NCI-H1694 (cell line): ENCODE measurements at places on chromosomes 4 and X.

- no peak for DNase-seq
Observed at GRCh38 chr4:102713096-102713495, 47.7 kb downstream of the MANBA start.

DNA sequence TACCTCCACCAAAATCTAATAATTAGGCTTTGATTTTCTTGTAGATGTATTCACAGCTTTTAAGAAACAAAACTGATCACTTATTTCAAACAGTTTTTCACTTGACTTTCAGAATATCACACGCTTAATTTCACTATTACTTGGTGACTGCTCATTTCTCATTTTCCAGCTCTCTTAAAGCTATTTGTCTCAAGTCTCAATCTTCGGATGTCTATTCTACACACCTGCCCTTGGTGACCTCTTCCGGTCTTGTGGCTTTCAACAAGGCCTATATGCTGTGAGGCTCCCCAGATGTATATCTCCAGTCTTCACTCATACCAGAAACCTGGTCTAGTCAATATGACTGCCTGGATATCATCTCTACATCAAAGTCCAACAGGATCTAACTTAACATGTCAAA lies 34.9 kb upstream of the ANXA10 start:
- no peak for DNase-seq

GRCh38 chr4:88831031-88831430 lies 133.4 kb upstream of the NAP1L5 start:
- DNase-seq: no peak

- DNase-seq: no peak
Observed at GRCh38 chrX:39174241-39174771, 373.0 kb downstream of the MID1IP1 start.

GRCh38 chrX:136667446-136668168 lies 19.6 kb downstream of the CD40LG start:
- no peak for DNase-seq

GRCh38 chr4:130648570-130648969 lies 1552.6 kb downstream of the C4orf33 start:
- no peak for DNase-seq

GRCh38 chrX:71365356-71365874 lies 742 bp upstream of the TAF1 start:
- no peak for DNase-seq
